ENCODE measurements at places on chromosomes 4 and X.

- DNase-seq, result no peak
Observed at GRCh38 chrX:56793112-56793430, 64.0 kb downstream of the NBDY start.

GRCh38 chr4:178196751-178197374, 754.6 kb upstream of the AGA start:
- no peak for DNase-seq

DNA sequence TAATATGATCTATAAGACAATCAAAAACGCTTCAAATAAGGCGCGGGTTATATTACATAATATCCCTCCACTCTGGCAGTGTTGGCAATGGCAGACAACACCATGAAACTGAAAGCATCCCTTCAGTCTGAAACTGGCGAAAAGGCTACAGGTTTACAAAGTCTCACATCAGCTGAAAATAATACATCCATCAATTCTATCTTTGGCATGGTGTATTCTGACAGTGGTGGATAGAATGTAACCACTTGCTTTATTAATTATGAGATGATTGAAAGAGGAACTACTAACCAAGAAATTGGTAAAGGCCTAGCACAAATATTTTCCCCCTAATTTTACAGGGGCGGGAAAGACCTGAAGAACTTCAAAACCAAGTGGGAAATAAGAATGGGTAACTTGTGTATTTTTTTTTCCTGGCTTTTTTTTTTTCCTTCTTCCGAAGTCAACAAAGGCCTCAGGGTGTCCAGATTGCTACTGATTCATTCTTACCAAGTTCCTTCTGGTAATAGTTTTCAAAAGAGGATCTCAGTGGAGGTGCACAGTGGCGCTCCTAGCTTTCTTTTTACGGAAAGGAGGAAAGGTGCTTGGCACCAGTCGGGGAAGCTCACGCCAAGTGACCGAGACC, 728 bp downstream of the UBA6 start:
- no peak for DNase-seq

GRCh38 chr4:8317474-8317873, 47.9 kb downstream of the HTRA3 start:
- DNase-seq, result no peak
